ENCODE measurements at places on chromosomes 16 and 17.

DNA sequence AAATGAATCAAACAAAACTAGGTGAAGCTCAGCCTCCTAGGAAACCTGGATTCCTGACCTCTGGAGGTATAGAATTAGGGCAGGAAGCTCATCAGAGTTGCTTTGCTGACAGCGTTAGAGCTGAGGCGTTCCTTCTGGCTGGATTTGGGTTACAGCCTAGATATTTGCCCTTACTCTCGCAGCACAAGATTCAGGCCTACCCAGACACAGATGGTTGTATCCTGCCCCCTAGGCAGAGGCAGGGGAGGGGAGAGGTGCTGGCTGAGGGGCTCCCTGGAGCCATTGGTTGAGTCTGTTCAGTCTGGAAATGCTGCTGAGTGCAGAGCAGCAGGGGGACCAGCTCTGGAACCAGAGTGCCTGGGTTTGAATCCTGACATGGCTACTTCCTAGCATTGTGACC is 78.4 kb downstream of the MPRIP start:
- no peak for DNase-seq

DNA sequence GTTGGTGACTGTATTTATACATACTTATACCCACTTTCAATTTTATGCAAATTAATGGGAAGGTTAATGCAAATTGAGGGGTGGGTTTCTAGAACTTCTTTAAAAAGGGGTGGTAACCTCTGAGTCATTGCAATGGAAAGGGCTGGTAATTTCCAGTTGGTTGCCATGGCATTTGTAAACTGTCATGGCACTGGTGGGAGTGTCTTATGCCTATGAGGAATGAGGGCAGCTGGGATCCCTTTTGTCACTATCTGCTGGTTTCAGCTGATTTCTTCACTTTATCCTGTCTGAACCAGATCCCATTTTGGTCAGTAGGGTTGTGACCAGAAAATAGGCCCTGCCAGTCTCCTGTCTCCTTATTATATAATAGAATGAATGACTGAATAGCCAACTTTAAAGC is 1006.7 kb upstream of the GOT2 start:
- no peak for DNase-seq

GRCh38 chr16:29641561-29641960 is 21.5 kb upstream of the SPN start:
- peak; percentile 30 for DNase-seq

GRCh38 chr16:71515026-71515425 is 11.2 kb upstream of the CHST4 start:
- no peak for DNase-seq

DNA sequence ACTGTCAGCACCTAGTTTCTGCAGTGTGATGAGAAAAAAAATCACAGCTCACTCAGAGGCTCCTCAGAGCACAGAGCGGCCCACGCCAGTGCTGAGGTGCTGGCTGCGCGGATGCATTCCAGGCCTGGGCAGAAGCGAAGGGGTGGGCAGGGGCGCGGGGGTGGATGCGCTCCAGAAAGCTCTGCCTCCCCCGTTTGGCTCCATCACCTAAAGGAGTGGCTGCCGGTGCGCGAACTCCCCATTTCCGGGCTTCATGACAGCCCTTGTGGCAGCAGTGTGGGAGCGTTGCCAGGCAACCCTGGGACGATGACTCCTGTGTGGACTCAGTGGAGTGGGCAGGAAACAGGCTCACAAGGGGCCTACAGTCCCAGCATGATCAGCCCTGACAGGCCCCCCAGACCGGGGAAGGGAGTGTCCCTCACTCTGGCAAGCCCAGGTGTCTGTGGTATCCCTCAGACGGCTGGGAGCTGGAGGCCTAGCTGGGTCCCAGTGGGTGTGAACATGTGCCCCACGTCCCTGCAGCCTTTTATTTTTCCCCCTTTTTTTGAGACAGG is 32.8 kb upstream of the NUDT16L1 start:
- peak; percentile 58 for DNase-seq

DNA sequence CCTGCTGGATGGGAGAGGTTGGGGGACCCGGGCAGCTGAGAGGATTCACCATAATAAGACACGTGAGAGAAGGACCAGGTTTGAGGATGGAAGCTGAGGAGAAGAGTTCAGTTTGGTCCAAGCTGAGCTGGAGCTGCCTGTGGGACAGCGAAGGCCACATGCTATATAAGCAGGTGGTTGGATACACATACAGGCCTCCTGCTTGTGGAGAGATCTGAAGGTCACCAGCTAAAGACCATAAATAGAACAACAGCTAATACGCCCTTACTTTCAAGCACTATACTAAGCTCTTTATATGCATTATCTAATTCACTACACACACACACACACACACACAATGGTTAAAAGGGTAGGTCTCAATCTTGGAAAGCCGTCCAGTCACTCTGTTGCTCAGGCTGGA is 32.1 kb downstream of the DUSP14 start:
- no peak for DNase-seq

GRCh38 chr17:4008441-4009185 is 44.4 kb upstream of the ATP2A3 start:
- DNase-seq = no peak

GRCh38 chr16:57747091-57747490 is 11.5 kb downstream of the KATNB1 start:
- no peak for DNase-seq

DNA sequence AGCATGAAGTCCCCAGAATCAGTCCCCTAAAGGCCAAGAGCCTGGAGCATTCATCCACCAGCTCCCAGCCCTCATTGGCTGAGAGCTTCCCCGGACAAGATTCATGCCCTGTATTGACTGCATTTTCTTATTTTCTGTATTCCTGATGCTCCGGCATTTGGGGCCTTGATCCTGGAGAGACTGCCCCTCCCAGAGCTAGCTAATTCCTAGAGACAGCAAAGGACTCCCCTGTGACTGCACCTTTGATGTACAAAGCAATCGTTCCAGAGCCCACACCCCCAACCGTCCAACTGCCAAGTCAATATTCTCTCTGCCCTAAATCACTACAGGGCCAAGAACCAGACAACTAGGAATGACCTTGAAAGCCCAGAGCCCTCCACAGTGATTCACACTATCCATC is 93.4 kb upstream of the CDH5 start:
- DNase-seq = no peak

DNA sequence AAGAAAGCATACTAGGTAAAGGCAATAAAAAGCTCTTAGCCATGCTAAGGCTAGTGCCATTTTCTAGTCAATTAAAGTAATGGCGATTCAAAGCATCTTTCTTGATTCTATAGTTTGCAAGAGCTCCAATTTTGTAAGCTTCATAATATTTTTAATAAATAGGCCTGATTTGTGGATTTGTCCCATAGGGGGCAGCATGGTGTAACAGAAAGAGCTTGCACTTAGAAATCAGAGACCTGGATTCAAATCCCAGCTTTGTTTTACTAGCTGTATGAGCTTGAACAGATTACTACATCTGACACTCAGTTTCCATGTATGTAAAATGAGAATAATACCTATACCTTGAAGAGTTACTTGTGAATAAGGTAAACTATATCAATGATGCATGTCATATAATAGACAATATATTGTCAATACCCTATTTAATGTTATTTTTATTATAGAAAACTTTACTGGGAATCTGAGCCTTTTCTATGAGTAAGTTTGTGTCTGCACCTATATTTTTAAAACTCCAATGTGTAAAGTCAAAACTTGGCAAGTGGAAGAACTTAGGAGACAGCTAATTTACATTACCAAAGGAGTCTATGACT is 93.6 kb upstream of the NOG start:
- DNase-seq = no peak

DNA sequence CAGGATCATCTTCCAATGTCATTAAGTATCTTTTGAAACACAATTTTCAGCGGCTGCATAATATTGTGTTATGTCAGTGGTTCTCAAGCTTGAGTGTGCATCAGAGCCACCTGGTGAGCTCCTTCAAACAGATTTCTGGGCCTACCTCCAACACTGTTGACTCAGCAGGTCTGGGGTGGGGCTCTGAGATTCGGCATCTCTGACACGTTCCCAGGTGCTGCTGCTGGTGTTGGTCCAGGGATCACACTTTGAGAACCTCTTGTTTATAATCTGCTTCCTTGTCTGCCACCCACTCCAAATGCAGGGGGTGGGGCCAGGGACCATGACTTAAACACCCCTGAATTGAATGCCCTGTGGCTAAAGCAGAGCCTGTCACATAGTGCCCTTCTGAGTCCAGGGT is 73.8 kb upstream of the HNF1B start:
- DNase-seq = no peak

DNA sequence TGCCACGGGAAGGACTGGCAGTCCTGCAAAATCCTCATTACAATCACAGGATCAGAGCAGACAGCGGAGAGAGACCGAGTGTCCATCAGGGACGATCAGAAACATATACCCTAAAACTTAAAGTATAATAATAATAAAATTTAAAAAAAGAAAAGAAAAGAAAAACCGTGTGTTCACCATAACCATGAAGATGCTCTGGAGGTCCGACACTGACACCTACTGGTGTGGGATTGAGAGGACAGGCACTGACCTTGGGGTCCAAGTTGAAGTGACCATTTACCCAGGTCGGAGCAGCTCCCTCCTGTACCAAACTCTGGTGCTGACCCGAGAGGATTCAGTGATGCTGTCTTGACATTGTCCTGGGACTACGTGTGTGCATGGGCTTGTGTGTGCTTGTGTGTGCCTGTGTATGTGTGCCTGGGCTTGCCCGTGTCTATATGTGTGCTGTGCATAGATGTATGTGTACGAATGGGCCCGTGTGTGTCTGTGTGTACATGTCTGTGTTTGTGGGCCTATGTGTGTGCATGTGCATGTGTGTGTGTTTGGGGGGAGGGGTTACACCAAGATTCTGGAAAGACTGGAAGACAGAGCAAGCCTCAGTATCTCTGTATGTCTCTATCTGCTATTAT is 10.0 kb upstream of the CD300LD start:
- no peak for DNase-seq

DNA sequence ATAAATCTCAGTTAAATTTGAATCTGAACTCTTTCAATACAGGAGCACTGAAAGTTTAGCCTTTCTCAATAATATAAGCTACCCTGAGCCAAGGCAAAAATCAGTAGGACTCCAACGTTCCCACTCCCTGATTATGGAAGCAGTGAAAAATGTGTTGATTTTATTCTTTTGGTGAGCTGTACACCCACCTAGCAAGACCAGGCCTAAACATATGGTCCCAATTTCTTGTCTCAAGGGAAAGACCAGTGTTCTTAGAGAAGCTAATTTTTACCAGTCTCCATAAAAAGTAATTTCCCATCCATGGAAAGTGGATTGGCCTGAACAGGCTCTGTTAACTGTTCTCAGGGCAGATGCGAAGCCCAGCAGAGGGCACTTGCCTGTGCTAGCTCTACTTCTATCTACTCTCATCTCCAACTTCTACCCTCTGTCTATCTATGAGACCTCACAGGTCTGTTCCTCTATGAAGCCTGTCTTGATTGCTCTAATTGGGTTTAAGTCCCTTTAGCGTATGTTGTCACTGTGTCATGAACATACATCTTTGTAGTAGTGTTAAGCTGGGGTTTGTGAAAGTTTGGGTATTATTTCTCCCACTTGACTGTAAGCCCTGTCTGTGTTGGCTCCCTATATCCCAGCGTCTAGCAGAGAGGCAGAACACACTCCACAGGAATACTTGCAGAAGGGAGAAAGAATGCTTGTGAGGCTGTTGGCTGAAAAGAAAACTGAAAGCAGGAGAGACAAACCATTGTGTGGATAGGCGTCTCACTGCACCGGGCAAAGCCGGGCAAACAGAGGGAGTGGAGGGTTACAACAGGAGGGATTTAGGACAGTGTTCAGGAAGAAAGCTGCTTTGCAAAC is 167.1 kb upstream of the MAF start:
- no peak for DNase-seq

GRCh38 chr16:28165598-28165997 is 46.2 kb downstream of the XPO6 start:
- no peak for DNase-seq

DNA sequence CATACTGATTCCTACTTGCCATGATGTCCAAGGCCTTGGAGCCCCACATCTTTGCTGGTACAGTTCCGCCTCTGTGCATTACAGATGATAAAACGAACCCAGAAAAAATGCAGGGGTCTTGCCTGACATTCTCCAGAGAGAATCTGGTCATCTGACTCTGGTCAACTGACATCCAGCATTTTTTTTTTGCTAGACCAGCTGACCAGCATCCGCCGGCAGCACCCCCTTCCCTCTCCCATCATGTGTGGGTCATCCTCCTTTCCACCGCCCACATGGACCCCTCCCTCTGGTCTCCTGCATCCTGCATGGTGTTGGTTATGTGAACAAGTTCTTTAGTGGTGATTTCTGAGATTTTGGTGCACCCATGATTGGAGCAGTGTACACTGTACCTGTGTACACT is 47.1 kb downstream of the CDH1 start:
- no peak for DNase-seq

GRCh38 chr16:67716097-67716496 is 3.0 kb downstream of the GFOD2 start:
- DNase-seq = no peak

GRCh38 chr17:78258323-78259191 is 27.1 kb downstream of the TMEM235 start:
- DNase-seq = peak; percentile 59

- no peak for DNase-seq
Observed at GRCh38 chr17:47252209-47252608, 1.4 kb upstream of the ITGB3 start.

GRCh38 chr16:12538667-12539091 is 265.0 kb downstream of the CPPED1 start:
- DNase-seq = no peak

GRCh38 chr17:28702026-28702751 is 9.5 kb downstream of the PROCA1 start:
- DNase-seq = no peak

GRCh38 chr16:48013491-48013901 is 142.3 kb downstream of the ABCC12 start:
- no peak for DNase-seq

DNA sequence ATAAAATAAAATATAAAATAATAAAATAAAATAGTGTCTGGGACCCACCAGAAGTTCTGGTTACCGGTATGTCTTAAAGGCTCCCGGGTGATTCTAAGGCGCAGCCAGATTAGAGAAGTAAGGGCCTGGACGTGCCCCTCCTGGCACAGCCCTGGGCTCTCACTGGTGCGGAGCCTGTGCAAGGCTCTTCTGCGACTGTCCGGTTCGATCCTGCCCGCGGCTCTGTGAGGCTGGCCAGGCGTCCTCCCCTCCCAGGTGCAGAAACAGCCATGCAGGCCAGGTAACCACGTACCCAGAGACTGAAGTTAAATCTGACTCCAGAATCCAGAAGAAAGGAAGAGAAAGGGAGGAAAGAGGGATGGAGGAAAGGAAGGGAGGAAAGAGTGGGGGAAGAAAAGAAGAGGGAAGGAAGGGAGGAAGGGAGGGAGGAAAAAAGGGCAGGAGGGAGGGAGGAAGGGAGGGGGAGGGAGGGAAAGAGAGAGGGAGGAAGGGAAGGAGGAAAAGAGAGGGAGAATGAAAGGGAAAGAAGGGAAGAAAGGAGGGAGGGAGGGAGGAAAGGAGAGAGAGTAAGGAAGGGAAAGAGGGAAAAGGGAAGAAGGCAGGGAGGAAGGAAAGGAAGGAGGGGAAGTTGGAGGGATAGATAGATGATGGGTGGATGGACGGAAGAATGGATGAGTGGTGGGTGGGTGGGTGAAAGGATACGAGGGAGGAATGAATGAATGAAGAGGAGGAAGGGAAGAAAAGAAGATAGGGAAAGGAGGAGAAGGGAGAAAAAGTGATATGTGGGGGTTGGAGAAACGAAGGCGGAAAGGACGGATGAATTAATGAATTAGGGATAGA is 42.3 kb downstream of the C16orf82 start:
- DNase-seq = no peak

GRCh38 chr16:12201216-12201615 is 224.7 kb downstream of the SNX29 start:
- no peak for DNase-seq

GRCh38 chr16:10990378-10990777 is 46.0 kb downstream of the CLEC16A start:
- no peak for DNase-seq

- no peak for DNase-seq
Observed at GRCh38 chr16:70589998-70590471, 56.3 kb upstream of the IL34 start.
